ENCODE measurements at places on chromosomes 12 and 14. TPM values are rescaled to one million over a fixed set of nuclear protein-coding genes. Genes with fewer than 3 reads are reported as not detected.

KLHDC1 gene
- polyA plus RNA-seq = 7.5 TPM

DNA sequence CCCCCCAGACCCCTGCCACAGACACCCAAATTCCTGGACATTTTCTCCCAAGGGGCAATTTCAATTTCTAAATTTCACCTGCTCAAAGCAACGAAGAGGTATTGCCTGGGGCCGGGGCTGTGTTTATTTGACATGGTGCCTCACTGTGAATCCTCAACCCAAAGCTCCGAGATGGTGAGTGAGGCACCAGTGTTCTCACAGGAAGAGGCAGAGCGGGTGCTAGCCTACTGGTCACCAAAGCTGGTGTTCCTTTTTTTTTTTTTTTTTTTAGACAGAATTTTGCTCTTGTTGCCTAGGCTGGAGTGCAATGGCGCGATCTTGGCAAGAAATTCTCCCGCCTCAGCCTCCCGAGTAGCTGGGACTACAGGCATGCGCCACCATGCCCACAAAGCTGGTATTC, 14.8 kb upstream of the SH2B3 start:
- no peak for DNase-seq

CLEC1B gene
- 1.4 TPM for polyA plus RNA-seq

GRCh38 chr14:31717294-31718085, 156.3 kb downstream of the NUBPL start:
- no peak for DNase-seq

DNA sequence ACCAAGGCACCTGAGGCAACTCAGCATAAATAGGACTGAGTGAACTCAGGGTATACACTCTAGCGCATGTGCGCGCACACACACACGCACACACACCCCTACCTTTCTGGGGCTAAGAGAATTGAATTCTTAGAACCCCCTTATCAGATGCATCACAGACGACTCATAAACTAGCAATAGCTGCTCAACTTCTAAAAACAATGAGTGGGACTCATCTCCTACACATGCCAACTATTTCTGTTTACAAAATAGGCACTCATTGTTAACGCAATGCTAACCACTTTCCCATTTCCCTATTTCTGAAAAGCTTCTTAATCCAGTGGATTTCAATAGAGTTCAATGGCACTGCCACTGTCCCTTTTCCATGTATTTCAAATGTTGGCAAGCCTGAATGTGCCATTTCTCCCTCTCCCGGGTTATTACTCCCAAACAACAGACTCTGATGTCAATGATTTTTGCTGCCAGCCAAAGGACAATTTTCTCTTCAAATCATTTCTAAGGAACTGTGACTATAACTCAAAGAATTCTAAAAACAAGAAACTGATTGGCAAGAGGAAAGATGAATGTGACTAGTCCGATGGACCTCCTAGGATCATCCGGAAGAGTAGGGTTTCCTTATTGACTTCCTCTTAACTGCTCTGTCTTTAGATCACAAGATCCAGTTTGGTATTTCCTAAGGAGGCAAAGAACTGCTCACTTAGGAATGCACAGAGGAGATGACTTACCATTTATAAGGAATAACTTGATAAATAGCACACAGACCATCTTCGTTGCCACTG, 48.8 kb downstream of the SLC38A1 start:
- no peak for DNase-seq

DNA sequence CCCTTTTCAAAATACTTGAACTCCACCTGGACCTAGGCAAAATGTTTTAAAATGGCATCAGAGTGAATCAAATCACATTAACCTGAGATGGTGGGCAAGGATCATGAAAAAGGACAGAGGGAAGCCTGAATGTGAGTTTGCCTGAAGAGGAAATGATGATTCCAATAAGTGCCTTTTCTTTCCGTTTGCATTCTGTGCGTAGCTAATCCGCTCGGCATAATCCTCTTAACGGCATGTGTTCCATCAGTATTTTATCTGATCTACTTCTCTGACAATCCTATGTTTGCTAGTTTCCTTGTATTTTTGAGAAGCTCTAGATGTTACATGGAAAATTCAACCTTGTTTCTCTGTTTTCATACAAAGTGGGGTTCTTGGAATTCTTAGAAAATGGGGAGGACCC, 354.6 kb downstream of the NRXN3 start:
- no peak for DNase-seq

GRCh38 chr14:51479584-51480325, 172.0 kb upstream of the FRMD6 start:
- no peak for DNase-seq

GRCh38 chr12:110234755-110235154, 46.3 kb upstream of the ATP2A2 start:
- DNase-seq = no peak

GRCh38 chr12:113416091-113416754, 6.0 kb upstream of the SDSL start:
- DNase-seq = no peak

GALNT16 gene
- polyA plus RNA-seq = 7.0 TPM

GRCh38 chr12:112950701-112951100, 12.4 kb downstream of the OAS3 start:
- DNase-seq = no peak

GRCh38 chr14:23697680-23698079, 61.5 kb downstream of the DHRS2 start:
- no peak for DNase-seq

DNA sequence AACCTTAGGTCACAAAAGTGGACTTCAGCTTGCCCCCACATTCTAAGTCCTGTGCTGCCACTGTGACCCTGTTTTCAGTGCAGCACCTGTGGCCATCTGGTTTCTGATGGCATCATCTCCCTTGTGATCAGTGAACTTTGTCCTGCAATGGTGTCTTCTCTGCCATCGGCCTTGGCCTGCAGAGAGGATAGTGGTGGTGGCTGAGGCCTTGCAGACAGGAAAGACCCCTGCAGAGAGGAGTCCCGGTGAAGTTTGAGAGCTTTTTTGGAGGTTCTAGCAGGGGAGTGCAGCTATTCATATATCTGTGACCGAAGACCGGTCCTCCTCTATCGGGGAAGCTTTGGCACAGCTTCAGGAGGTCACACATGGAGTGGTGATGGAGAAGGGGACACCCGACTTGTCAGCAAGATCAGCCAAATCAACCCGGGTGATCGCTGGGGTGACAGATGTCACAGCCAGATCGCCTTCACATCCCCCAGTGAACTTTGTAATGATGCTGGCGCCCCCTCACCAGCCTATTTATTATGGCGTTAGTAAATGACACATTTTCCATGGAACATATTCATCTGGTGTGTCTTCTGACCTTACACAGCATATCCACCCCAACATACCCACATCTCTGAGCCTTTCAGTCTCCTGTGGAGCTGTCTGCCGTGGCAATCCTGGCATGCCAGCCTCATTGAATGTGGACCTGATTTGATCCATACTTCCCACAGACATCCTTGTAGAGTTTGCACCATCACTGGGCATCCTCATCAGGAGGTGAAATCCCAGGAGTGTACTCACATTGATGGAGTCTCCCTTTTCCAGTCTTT, 136.1 kb downstream of the PAPOLA start:
- no peak for DNase-seq

- DNase-seq = no peak
Measured at GRCh38 chr12:15796493-15797141, 7.4 kb upstream of the EPS8 start.

DNA sequence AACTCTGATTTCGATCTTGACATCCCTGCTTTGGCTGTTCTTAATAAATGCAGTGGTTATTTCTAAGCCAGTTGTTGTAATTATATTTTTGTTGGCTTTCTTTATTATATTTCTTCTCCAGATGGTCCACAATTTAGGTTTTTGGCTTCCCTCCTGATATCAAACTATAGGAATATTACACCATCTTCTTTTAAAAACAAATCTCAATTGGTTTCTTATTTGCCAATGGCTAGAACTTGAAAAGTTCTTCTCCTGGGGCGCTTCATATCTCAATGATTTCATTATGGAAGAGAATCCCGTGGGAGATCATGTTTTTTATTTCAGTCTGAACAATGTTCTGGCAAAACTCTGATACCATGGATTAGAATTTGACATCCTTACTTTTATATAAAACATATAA, 292.3 kb downstream of the FLRT2 start:
- DNase-seq = no peak

DNA sequence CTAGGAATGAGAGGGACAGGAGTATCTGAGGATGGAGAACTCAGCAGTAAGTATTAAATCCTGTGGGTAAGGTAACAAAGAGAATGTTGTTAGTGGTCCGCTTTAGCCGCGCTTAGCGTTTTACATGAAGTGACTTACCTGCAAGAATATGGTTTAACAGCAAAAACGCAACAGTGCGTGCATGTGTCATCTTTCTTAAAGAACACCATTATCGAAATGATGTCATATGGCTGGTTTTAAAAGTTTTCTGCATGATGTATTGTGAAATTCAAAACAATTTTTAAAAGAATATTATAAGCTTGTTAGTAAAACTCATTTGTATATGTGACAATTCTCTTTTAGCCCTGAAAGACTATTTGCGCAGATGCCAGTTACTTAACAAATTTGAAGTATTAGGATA, 1.7 kb downstream of the LEMD3 start:
- no peak for DNase-seq

DNA sequence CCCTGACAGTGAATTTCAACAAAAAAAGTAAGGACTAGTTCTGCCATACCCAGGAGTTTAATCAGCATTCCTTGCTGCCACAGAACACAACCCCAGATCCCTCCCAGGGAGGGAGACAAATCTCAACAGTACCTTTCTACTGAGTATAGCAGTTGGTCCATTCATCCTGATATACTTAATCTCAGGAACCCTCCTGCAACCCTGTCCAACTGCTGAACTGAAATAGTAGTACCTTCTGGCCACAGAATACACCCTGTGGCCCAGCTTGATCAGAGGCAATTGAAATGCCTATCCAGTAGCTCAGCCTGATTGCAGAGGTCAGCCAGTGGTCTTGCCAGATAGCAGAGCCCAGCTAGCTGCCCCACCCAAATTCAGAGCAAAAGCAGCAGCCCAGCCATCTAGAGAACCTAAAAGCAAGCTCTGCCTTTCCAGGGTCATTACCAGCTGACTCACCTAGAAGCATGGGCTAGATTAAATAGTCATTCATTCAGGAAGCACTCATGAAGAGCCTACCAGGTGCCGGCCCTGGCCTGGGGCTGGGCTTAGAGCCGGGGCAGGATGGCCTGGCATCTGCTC, 40.0 kb upstream of the RHOJ start:
- DNase-seq = no peak

DNA sequence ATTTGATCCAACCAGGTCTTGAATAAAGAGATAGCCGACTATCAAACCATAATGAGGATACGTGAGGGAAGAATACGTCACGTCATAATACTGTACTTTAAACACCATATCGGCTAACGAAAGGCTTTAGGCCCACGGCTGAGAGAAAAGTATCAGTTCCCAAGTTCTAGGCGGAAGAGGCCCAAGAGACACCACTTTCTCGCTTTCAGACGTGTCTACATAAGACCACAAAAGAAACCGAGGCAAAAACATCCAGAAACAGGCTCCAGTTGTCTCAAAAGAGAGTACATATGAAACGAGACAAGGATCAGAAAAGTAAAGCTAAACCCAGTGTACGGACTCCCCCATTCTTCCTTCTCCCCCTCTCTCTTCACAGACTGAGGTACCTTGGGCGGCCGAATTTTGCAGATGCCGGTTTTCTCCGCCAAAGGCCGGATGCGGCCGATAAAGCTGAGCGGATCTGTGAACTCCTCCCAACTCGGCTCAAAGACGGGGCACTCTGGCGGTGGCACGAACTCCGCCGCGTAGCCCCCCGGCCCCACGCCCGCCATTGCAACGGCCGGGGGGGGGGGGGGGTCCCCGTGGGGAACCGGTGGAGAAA, 479 bp downstream of the KDM5A start:
- no peak for DNase-seq

KIF21A gene
- polyA plus RNA-seq = 42.4 TPM

- no peak for DNase-seq
Measured at GRCh38 chr14:25259470-25259869, 209.5 kb upstream of the STXBP6 start.

TMPRSS12 gene
- polyA plus RNA-seq = not detected

- DNase-seq = no peak
Measured at GRCh38 chr12:4432878-4433744, 12.5 kb downstream of the FGF6 start.

DNA sequence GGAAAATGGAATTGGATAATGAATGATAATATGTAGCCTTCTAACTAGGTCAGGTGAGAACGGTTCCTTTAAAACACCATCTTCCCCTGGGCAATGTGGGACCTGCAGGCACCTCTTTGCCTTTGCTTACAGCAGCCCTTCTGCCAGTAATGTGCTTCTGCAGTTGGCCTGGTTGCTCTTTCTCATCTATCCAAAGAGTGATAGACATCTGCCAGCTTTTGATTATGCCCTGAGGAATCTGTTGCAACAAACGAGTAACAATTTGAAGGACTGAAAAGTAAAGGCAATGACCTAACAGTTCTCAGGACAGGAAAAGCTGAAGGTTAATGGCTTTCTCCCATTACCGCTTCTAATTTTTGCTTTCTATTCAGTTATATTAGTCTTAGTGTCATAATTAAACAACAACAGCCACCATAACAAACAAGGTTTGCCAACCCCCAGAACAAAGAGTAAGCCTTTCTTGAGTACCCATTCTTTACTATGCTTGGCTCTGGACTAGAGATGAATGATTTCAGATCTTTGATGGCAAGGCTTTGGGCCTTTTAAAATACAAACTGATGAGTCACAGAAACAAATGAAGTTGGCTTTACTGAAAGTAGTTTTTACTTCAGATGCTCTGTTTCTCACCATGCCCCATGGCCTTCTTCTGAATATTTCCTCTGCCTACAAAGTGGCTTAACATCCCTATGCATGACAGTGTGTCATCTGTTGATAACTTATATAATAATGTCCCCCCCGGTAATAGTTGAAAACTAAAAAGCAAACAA, 76.1 kb upstream of the KRR1 start:
- no peak for DNase-seq

GRCh38 chr14:103881268-103882201, 34.2 kb upstream of the PPP1R13B start:
- DNase-seq = no peak

- no peak for DNase-seq
Measured at GRCh38 chr12:114400361-114400811, 5.6 kb downstream of the TBX5 start.

CEBPE gene
- 0.16 TPM for polyA plus RNA-seq

SLC38A4 gene
- 13.4 TPM for polyA plus RNA-seq

NRIP2 gene
- 30.5 TPM for polyA plus RNA-seq

DNAI7 gene
- 7.1 TPM for polyA plus RNA-seq

DNA sequence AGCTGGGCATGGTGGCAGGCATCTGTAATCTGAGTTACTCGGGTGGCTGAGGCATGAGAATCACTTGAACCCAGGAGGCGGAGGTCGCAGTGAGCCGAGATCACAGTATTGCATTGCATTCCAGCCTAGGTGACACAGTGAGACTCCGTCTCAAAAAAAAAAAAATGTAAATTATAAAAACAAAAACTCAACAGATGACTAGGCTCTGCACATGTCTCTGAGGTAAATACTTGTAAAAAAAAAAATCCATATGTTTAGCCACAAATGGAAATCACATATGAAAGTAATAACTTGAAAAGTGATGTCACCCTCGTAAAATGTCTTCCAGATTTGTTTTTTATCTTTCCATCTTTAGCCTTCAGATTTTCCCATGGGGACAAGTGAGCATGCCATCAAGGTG, 85.0 kb downstream of the KICS2 start:
- no peak for DNase-seq

LGR5 gene
- 18.4 TPM for polyA plus RNA-seq

AVPR1A gene
- polyA plus RNA-seq = 6.6 TPM
